ENCODE measurements at places on chromosomes 13 and 19.

DNA sequence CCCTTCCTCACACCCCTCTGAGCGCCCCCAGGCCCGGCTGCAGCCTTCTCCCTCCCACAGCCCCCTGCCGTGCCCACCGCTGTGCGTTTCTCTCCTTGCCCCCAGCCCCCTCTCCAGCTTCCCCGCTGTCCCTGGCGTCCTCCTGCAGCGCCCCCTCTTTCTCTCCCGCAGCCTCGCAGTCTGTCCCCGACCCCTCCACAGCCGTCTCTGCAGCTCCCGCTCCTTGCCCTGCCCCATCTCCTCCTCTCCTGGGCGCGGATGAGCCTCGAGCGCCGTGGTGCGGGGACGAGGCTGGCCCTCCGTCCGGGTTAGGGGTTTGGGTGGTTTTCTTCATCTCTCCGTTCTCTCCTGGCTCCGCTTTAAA is 1.1 kb downstream of the KMT5C start:
- DNase-seq, result no peak

- DNase-seq, result no peak
These were observed 56.9 kb upstream of the KCTD4 start for GRCh38 chr13:45257638-45258333.

DNA sequence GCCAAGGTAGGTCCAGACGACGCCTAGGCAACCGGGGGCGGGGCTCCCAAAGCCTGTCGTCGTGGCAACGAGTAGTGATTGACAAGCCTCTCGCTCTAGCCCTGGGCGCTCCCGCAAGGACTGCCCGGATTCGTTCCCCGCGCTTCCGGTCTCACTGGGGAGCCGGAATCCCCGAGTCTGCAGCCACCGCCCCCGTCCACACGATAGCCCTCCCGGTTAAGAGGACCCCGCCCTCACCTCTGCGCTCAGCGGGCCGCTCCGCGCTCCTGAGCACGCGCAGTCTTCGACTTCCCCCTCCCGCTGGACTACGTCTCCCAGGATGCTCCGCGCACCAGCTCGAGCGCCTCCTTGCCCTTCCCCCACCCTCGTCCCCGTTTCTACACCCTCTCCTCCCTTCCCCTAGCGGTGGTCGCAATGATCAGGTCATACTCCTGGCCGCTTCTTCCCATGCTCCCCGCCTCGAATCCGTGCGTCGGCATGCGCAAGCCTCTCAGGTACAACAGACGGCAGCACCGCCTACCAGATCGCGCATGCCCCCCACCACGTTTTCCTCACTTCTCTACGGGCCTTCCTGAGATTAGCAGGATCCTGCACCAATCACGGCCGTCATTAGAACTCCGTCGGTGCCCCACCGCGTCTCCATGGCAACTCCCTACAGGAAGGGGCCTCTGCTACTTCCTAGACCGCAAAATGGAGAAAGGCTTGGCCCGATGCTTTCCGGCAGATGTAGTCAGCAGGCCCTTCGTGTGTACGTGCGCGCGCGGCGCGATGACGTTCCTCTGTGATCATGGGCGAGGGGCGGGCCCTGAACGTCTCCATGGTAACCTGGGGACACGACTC is at the start of gene MZF1:
Gene MZF1, minus strand, starts transcription at position 518 of the 840 bp plus-strand sequence. CDS start 1,946 bp downstream, outside the sequence.
- peak; percentile 99 for DNase-seq

DNA sequence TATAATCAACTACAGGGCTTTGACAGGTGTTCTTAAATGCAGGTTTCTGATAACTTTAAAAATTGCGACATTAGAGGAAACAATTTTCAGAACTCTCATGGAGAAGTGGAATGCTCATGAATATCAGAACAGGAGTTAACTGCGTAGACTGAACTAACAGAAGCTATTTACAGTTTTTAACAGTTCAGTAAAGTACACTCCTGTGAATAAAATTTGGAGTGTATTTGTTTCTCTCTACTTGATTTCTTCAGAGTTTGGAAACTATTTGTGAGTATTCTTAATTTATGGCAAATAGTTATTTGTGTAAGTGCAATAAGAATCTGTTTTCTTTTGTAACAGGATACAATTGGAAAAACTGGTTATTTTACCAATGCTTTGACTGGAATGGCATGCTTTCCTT is 114.4 kb downstream of the TNFRSF19 start:
- DNase-seq, result no peak

GRCh38 chr19:8386990-8387389 is 3.2 kb upstream of the RAB11B start:
- DNase-seq, result no peak

GRCh38 chr19:10114651-10115391 is 3.3 kb downstream of the P2RY11 start:
- peak; percentile 25 for DNase-seq

DNA sequence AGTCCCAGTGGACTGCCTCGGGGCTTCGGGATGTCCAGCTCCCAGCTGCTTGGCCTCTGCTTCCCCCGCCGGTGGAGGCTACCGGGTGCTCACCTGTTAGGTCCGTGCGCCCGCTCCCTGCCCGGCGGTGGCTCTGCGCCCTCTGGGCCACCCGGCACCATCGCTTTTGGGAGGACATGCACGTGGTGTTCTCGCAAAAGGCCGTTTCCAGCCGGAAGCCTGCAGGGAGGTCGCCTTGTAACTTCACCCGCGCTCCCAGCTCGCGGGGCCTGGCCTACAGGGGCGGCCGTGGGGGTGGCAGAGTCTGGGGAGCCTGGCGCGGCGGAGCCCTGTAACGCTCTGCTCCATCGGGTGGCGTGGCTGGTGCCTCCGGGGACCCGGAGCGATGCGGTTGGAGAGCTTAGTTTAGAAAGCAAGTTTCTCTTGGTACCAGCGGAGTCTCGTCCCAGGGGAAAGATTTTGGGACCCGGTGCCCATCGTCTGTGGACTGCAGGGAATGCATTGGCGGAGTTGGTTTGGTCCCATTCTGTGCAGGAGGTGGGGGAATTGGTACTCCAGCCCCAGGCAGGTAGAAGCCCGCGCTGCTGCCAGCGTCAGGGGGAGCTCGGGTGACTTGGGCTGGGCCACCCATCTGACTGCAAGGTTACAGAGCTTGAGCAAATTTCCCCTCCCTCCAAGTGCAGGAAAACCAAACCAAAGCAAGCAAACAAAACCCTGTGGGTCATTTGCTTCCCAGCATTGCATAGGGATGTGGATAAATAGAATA is 673 bp downstream of the SPATA13 start:
- DNase-seq, result peak; percentile 20

DNA sequence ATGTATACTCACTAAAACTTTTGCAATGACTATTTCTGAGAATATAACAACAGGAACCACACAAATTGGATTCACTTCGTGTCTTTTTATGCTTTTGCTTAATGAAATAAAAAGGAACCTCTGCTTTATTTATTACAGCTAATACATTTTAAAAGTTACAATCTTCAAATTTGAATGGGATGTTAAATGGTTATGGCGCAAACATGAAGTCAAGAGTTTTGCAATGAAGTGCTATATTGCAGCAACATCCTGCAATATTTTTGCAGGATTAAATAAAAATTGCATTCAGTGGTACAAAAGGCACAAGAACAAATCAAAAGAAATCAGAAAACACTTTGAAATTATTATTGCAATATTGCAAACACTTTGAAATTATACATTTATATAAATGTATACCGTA is 1519.0 kb upstream of the MIR17HG start:
- DNase-seq, result no peak

GRCh38 chr19:16117594-16118033 is 5.9 kb downstream of the RAB8A start:
- DNase-seq, result no peak

- no peak for DNase-seq
These were observed 8.6 kb downstream of the FPR3 start for GRCh38 chr19:51803519-51803918.

- DNase-seq, result no peak
These were observed 6.8 kb downstream of the SYNGR4 start for GRCh38 chr19:48370955-48371354.

- no peak for DNase-seq
These were observed 7.5 kb downstream of the PLAUR start for GRCh38 chr19:43662487-43662886.

DNA sequence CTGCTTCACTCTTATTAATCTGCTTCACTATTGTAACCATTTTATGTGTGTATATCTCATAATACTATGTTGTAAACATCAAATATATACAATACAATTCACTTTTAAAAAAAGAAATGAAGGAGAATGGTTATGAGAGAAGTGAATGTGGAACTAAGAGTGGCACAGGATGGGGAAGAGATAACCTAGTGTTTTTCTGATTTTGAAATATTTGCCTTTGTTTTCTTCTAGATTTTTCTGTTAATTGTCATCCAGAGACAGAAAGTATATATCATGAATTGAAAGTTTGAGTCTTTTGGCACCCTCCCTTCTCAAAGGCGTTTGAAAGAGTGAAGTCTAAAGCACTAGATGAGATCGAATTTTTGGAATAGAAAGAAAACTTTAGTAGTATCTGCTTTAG is 2.8 kb downstream of the DNAJC3 start:
- no peak for DNase-seq

GRCh38 chr13:22648320-22648801 is 532.4 kb upstream of the SGCG start:
- no peak for DNase-seq

DNA sequence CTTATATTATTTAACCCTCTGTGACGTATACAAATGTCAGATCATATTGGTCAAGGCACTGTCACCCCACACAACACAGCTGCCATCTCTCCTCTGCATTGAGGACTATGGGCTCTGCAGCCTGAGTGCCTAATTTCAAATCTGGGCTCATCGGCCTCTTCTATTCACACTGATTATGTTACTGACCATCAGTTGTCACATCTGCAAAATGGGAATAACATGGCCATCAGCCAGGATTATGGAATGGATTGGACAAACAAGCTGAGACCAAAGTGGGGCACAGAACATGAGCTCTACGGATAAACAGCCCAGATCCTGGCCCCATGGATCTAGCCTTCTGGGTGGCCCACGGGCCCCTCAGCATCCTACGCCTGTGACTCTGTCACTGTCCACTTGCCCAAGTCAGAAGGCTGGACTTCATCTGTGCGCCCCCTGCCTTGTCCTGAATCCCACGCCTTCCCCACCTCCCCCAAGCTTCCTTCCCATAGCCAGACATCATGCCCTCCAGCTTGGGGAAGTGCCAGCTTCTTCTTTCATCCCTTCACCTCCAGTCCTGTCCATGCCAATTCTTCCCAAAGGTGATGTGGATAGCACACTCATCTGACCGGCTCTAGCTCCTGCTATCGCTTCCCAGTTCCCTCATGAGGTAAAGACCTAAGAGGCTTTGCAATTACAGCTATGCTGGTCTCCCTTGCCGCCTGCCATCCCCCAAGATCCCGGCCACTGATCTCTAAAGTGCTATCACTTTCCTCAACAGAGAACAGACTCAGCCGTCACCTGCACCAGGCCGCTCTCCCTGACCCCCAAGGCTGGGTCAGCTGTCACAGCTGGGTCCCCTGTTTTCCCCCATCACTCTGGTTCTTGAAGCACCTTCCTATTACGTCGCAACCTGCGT is 872 bp downstream of the FARSA start:
- DNase-seq, result no peak

GRCh38 chr13:111895896-111896821 is 170.8 kb upstream of the SOX1 start:
- DNase-seq, result no peak

GRCh38 chr13:43448605-43449336 is 338.0 kb downstream of the ENOX1 start:
- DNase-seq, result no peak

DNA sequence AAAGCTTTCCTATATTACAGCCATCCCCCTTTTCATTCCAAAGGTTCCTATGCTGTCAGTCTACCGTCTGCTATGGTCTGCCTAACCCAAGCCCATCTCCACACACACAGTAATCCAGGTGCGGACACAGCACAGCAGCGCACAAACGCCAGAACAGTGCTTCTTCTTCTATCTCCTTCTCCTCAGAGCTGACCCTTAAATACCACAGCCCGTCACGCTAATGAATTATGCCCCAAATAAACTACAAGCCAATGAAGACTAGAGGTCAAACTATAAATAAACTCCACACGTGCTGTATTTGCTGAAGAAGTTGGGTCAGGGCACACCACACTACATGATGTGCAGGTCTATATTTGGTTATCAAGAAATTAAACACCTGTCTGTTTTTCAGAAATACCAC is 71.8 kb downstream of the TBC1D4 start:
- no peak for DNase-seq

DNA sequence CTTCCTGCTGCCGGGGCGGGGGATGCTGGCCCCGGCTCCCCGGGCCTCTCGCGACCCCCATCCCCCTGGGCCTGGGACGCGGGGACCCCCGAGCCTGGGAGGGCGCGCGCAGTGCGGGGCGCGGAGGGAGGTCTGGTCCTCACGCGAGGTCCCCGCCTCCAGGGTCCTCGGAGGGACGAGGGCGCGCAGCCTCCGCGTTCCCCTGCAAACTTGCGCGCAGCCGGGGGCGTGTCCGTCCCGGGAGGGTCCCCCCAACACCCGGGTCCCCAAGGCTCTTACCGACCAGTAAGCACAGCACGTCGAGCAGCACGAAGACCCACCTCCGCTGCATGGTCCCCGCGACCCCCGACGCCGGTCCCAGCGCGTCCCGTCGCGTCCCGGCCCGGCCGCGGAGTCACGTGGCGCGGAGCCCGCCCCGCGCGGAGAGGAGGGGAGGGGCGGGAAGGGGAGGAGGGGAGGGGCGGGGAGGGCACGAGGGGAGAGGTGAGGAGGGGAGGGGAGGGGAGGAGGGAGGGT is at the start of gene PLPP2:
Gene PLPP2, minus strand, starts transcription at position 398 of the 516 bp plus-strand sequence. Its CDS starts 67 bp downstream, at position 331.
- DNase-seq, result no peak

GRCh38 chr13:50731400-50731799 is 112.1 kb downstream of the DLEU7 start:
- DNase-seq, result no peak

GRCh38 chr19:56076498-56076897 is 44.6 kb downstream of the ZNF787 start:
- peak; percentile 22 for DNase-seq
